ENCODE measurements at places on chromosomes 6 and 20.

DNA sequence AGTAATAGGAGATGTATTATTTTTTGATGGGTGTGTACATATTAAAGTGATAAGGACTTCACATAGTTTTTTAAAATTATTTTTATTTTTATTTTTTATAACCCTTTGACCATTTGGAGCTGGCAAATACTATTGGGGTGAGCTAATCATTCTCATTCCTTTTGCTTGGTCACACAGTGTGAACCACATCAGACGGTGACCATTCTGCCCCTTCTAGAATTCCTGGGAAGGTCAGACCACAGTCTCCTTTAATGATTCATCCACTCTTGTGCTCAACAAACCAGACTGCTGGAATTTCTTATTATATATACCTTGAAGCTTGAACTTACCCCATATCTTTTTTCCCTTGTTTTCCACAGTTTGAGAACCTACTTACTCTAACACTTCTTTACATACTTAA, 23.9 kb upstream of the PRL start:
- H3K27ac ChIP-seq = no peak overlapping the region
- no peaks in the 10 kb centered on the region for H3K4me1 ChIP-seq
- H3K36me3 ChIP-seq = no peaks in the 10 kb centered on the region
- H3K4me3 ChIP-seq = no peak overlapping the region
- DNase-seq = no peak

DNA sequence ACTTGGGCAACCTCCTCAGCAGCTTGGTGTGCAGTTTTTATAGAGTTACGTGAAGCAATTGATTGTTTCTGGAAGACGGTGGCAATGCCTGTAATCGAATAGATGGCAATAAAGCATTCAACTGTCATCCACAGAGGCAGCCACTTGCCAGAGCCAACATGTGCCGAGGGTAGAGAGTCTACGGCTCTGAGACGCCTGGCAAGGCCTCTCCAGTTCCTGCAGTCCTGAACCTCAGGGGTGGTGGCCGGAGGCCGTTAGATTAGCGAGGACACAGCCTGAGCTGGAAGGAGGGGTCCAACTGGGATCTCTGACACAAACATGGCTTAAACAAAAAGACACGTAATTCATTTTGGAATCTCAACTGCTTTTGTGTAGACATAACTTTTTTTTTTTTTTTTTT, 775 bp upstream of the TTLL2 start:
- no peaks in the 10 kb centered on the region for H3K27me3 ChIP-seq
- DNase-seq = no peak
- no peak overlapping the region for H3K27ac ChIP-seq
- H3K4me1 ChIP-seq = peaks cover 2% of the 10 kb centered on the region
- no peak overlapping the region for H3K4me3 ChIP-seq
- H3K36me3 ChIP-seq = no peaks in the 10 kb centered on the region

GRCh38 chr6:132817554-132818403, 3.4 kb downstream of the RPS12 start:
- H3K4me3 ChIP-seq = peak overlapping the region; percentile 47
- H3K27ac ChIP-seq = no peak overlapping the region
- peaks cover 62% of the 10 kb centered on the region for H3K36me3 ChIP-seq
- no peaks in the 10 kb centered on the region for H3K27me3 ChIP-seq
- peaks cover 37% of the 10 kb centered on the region for H3K4me1 ChIP-seq

GRCh38 chr6:38092964-38093363, 273.4 kb downstream of the ZFAND3 start:
- H3K36me3 ChIP-seq = no peaks in the 10 kb centered on the region
- no peak overlapping the region for H3K27ac ChIP-seq
- H3K4me1 ChIP-seq = no peaks in the 10 kb centered on the region
- no peak overlapping the region for H3K4me3 ChIP-seq

DNA sequence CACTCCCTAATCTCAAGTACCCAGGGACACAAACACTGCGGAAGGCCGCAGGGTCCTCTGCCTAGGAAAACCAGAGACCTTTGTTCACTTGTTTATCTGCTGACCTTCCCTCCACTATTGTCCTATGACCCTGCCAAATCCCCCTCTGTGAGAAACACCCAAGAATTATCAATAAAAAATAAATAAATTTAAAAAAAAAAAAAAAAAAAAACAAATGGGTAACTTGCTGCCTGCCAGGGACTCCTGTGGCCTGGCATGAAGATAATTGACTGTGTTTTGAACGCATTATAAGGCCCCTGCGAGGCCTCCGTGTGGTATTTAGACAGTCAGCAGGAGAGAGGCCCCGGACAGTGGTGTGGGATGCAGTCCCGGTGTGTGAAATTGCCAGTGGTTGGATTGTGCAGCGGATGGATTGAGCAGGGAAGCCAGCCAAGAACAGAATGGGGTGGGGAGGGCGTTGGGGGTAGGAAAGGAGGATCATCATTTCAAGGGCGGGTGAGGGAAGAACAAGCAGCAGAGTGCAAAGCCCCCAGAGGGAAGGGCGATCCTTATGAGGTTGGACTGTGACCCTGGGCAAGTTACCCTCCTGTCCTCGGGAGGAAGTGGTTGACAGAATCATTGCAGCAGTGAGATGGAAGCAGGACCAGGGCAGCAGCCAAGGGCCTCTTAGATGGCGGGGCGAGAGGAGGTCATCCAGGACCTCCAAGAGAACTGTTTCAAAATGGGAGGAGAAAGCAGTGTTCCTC, 43.3 kb downstream of the PPARD start:
- peaks cover 10% of the 10 kb centered on the region for H3K4me1 ChIP-seq
- H3K27ac ChIP-seq = no peak overlapping the region
- no peak for DNase-seq
- no peak overlapping the region for H3K4me3 ChIP-seq
- no peaks in the 10 kb centered on the region for H3K27me3 ChIP-seq

GRCh38 chr6:134764741-134765140, 185.2 kb downstream of the ALDH8A1 start:
- no peak overlapping the region for H3K4me3 ChIP-seq
- no peak for DNase-seq
- peaks cover 16% of the 10 kb centered on the region for H3K27me3 ChIP-seq
- H3K36me3 ChIP-seq = no peaks in the 10 kb centered on the region
- H3K27ac ChIP-seq = no peak overlapping the region

DNA sequence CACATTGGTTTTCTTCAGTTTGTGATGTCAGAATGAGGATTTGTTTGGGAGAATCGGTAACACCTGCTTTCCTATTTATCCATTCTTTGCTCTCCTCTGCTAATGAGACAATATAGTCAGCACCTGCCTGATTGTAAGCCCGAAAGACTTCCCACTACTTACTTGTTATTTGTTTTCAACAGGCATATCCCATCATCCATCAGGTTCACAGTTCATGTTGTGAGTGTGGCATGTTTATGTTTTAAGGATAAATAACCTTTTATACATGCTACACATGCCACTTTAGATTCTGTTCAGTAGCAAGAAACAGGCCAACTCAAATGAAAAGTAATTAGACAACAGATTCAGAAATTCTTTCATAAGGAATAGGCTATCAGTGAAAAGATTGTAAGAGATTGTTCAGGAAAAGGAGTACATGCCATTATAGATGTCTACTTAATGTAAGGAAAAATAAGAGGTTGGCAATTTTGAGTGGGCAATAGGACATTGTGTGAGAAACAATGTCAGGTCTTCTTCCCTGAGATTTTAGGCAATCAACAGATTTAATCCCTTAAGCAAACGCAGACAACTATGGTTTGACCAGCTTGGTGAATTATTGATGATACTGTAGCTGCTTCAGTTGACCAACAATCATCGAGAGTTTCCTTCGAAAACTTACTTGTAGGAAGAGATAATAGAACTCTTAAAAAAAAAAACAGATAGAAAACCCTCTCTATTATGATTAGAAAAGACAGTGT, 7.9 kb upstream of the GPRC6A start:
- no peaks in the 10 kb centered on the region for H3K4me1 ChIP-seq
- no peaks in the 10 kb centered on the region for H3K36me3 ChIP-seq
- H3K27me3 ChIP-seq = no peaks in the 10 kb centered on the region
- no peak for DNase-seq
- no peak overlapping the region for H3K27ac ChIP-seq

DNA sequence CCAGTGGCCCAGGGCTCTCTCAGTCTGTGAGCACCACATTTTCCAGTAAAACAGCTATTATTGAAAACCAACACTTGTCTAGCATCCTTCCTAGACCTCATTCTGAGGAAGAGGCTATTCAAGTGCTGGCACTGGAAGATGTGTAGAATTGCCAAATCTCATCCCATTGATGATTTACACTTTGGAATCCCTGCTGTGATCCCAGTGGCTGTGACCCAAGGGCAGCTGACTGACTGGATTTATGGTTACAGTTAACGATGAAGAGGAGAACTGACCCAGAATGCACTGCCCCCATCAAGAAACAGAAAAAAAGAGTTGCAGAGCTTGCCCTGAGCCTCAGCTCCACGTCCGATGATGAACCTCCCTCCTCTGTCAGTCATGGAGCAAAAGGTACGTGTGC, 2.4 kb downstream of the CMTR1 start:
- H3K27ac ChIP-seq = peak overlapping the region; percentile 49
- no peaks in the 10 kb centered on the region for H3K27me3 ChIP-seq
- peaks cover 37% of the 10 kb centered on the region for H3K36me3 ChIP-seq
- DNase-seq = no peak
- peaks cover 39% of the 10 kb centered on the region for H3K4me1 ChIP-seq

DNA sequence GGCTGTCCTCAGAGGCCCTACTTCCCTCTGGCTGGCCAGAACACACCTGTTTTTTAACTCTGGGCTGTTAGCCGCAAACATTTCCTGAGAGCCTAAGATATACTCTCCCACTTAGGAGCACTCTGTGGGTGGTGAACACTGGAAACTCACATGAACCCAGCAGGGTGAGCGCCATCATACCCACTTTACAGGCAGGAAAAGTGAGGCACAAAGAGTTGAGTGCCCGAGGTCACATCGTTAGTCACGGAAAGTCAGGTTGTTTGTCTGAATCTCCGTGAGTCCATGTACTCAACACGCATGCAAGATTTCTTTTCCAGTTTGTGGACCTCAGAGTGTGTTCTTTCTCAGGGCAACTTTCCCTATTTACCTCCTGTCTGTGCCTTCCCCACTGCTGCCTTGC, 1.9 kb downstream of the BAK1 start:
- peak overlapping the region; percentile 96 for H3K4me3 ChIP-seq
- H3K4me1 ChIP-seq = peaks cover 18% of the 10 kb centered on the region
- H3K27me3 ChIP-seq = no peaks in the 10 kb centered on the region

GRCh38 chr20:20454850-20455627, 87.1 kb downstream of the INSM1 start:
- peaks cover 45% of the 10 kb centered on the region for H3K4me1 ChIP-seq
- no peak for DNase-seq
- H3K27me3 ChIP-seq = no peaks in the 10 kb centered on the region
- peaks cover 50% of the 10 kb centered on the region for H3K36me3 ChIP-seq
- no peak overlapping the region for H3K27ac ChIP-seq

DNA sequence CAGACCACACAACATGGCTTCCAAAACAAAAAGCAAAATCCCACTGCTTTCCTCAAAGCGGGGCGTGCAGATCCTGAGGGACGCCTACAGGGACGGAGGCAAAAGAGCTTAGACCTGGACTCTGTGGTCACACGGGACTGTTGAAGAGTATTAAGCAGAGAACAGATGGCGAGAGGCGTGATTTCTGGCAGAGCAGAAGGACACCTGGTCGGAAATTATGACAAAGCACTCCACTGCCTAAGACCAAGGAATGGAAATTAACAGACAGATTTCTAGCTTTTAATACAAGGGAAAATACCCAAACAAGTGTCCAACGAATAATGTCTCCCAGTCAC, 15.4 kb downstream of the CST7 start:
- peaks cover 23% of the 10 kb centered on the region for H3K4me1 ChIP-seq
- H3K27ac ChIP-seq = peak overlapping the region; percentile 43
- peaks cover 84% of the 10 kb centered on the region for H3K36me3 ChIP-seq

- no peak overlapping the region for H3K4me3 ChIP-seq
- peak overlapping the region; percentile 55 for H3K27ac ChIP-seq
- H3K27me3 ChIP-seq = no peaks in the 10 kb centered on the region
- no peaks in the 10 kb centered on the region for H3K36me3 ChIP-seq
These were observed 73.4 kb upstream of the NOX3 start for GRCh38 chr6:155528982-155529453.

DNA sequence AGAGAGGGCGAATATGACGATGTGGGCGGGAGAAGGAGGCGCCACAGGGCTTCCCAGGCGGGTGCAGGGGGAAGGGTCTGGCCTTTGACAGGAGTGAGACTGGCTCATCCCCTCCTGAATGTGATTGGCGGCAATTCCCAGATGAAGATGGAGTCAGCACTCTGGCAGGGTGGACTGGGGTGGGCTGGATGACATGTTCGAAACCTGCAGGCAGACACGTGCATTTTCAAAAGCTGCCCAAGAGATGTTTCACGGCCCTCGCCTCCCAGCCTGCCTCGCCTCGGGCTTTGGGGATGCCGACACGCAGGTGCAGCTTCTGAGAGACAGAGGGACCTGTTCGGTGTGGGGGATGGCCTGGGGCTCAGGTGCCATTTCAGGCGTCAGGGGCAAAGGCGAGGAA, 66.8 kb upstream of the AFDN start:
- H3K36me3 ChIP-seq = no peaks in the 10 kb centered on the region
- H3K4me1 ChIP-seq = no peaks in the 10 kb centered on the region
- H3K4me3 ChIP-seq = no peak overlapping the region
- DNase-seq = no peak

- peaks cover 20% of the 10 kb centered on the region for H3K36me3 ChIP-seq
- H3K4me3 ChIP-seq = no peak overlapping the region
- DNase-seq = no peak
- H3K27ac ChIP-seq = no peak overlapping the region
- no peaks in the 10 kb centered on the region for H3K27me3 ChIP-seq
These were observed 332.9 kb upstream of the PRDM1 start for GRCh38 chr6:105753207-105753606.

- no peaks in the 10 kb centered on the region for H3K36me3 ChIP-seq
- no peak overlapping the region for H3K4me3 ChIP-seq
- H3K27ac ChIP-seq = no peak overlapping the region
- peaks cover 7% of the 10 kb centered on the region for H3K27me3 ChIP-seq
- no peak for DNase-seq
These were observed 67.2 kb upstream of the TNFRSF21 start for GRCh38 chr6:47376930-47377329.

- H3K4me3 ChIP-seq = no peak overlapping the region
- no peaks in the 10 kb centered on the region for H3K36me3 ChIP-seq
- no peaks in the 10 kb centered on the region for H3K27me3 ChIP-seq
- H3K4me1 ChIP-seq = no peaks in the 10 kb centered on the region
- H3K27ac ChIP-seq = no peak overlapping the region
These were observed 146.0 kb upstream of the BEND6 start for GRCh38 chr6:56808871-56809359.

DNA sequence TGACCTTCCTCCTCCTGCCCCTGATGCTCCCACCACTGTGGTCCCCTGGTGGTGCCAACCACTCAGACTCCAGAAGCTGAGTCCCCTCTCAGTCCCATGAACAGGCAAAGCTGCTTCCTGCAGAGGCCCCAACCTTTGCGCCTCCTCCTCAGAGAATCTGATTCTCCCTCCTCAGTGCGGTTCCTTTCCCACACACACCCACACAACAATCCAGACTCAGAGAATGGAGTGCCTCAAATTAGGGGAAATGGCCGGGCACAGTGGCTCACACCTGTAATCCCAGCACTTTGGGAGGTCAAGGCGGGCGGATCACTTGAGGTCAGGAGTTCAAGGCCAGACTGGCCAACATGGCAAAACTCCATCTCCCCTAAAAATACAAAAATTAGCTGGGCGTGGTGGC, 23.0 kb downstream of the RIPOR3 start:
- H3K27me3 ChIP-seq = peaks cover 2% of the 10 kb centered on the region
- no peak for DNase-seq
- H3K27ac ChIP-seq = no peak overlapping the region
- no peak overlapping the region for H3K4me3 ChIP-seq

GRCh38 chr20:15976047-15976736, 597.1 kb downstream of the KIF16B start:
- H3K4me1 ChIP-seq = no peaks in the 10 kb centered on the region
- no peak for DNase-seq
- no peak overlapping the region for H3K4me3 ChIP-seq
- no peaks in the 10 kb centered on the region for H3K27me3 ChIP-seq
- H3K36me3 ChIP-seq = no peaks in the 10 kb centered on the region

Measured in activated T-helper 2 cell treated with anti-CD3 and anti-CD28 coated beads, Interferon-gamma antibody, Interleukin-2, Interleukin-4, amounts not matched to agents 10 μg/mL and 5 μg/mL and 100 μg/mL, durations not matched to agents 14 hours and 24 hours and 36 hours (primary cell).